ENCODE measurements at places on chromosomes 1 and 21.

- DNase-seq = no peak
These were observed 521 bp upstream of the CDC7 start for GRCh38 chr1:91499904-91500755.

DNA sequence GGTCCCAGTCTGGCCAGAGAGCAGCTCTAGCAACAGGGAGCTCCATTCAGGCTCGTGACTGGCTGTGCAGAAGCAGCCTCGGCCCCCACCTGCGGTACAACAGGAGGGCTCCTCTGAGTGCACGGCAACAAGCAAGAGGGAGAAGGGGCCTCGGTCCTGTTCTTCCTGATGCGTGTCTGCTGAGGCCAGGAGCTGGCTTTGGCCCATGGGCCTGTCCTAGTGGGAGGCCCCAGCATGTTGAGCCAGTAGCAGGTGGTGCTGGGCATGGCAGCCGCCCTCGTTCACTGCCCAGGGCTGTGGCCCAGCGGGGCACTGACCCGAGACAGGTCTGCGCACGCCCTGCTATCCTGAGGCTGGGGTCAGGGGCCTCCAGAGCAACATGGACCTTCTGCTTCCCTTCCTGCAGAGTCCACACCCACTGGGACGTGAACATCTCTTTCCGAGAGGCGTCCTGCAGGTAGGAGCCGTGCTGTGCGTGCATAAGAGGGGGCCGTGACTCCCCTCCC lies 7.0 kb downstream of the SAMD11 start:
- no peak for DNase-seq

DNA sequence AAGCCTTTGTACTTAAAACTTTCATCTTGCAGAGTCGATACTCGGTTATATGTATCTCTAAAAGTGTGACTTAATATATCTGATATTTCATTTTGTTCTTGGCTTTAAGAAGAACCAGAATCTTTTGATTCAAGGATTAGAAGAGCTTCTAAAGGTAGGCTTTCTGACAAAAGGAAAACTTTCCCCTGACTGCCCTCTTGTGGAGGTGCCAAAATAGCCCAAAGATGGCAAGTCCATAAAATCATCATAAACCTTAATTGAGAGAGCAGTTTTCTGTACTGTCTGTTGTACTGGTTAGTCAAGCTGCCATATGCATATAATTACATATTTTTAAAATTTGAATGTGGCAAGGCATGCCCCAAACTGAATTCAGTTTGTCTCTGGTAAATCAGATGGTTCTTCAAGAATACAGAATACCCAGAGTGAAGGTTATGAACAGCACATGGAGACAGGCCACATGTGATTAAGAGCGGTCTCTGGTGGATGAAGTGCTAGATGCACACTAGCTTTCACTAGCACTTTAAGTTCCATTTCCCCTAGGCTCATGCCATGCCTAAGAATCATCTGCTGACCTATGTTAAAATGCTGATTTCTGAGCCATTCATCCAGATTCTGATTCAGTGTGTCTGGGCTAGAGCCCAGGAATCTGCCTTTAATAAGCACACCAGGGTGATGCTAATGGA lies 27.7 kb upstream of the ELAVL4 start:
- DNase-seq = no peak

GRCh38 chr1:231563247-231563646 lies 34.8 kb downstream of the TSNAX start:
- no peak for DNase-seq

- no peak for DNase-seq
These were observed 55.6 kb upstream of the GCLM start for GRCh38 chr1:93964777-93965200.

GRCh38 chr1:186289943-186290545 lies 85.0 kb downstream of the TPR start:
- DNase-seq = no peak

- no peak for DNase-seq
These were observed 28.6 kb upstream of the EXO1 start for GRCh38 chr1:241819340-241819866.

Measured in C1 segment of cervical spinal cord (tissue), 14 donors.